Brain microvascular endothelial cell (primary cell): ENCODE measurements at places on chromosomes 4 and X.

DNA sequence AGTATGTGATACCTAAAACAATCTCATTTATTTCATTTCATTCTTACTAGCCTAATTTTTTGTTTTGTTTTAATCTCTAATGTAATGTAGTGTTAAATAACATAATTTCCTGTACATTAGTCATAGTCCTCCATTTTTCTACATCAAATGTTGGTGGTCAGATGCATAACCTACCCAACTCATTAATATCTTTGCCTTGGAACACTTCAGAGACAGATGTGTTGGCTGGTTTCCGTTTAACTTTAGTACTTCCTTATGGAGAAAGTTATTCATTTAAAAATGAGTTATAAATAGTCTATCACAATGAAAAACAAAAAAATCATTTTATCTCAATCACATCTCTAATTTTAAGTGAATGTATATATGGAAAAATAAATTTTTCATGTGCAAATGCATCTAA, 190.2 kb downstream of the ANTXR2 start:
- no peak for DNase-seq

DNA sequence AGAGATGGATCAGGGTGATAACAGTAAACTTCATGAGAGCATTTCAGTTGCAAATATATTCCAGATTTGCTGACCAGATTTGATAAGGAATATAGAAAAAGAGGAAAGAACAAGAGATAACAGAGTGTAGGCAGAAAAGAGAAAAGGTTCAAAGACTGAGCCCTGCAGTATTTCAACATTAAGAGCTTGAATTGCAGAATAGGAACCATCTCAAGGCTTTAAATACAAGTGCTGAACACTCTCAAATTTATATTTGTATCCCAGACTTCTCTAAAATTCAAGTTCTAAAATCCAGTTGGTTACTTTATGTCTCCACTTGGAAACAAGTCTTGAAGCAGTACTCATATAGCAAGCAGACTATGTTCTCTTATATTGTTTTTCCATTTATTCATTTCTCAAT, 9.7 kb upstream of the MYOZ2 start:
- no peak for DNase-seq

- DNase-seq, result no peak
Observed at GRCh38 chr4:93029769-93030168, 726.0 kb downstream of the GRID2 start.

GRCh38 chr4:6855692-6856297, 53.8 kb upstream of the TBC1D14 start:
- peak; percentile 56 for DNase-seq

DNA sequence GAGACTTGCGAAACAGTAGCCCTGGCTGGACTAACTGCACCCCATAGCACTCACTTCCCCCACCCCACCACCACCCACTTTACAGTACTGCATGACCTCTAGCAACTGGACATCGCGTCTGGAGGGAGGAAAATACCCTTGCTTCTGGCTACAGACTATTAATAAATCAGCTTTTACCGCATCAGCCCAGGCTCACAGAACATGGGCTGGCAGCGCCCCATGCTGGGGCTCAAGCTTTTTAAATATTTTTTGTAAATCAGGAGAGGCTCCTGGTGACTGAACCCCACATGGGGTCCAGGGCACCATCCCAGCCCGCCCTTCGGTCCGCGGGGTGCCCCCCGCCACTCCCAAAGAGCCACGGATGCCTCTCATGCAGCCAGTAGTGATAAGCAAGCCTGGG, 2.7 kb downstream of the HS6ST2 start:
- DNase-seq, result no peak

DNA sequence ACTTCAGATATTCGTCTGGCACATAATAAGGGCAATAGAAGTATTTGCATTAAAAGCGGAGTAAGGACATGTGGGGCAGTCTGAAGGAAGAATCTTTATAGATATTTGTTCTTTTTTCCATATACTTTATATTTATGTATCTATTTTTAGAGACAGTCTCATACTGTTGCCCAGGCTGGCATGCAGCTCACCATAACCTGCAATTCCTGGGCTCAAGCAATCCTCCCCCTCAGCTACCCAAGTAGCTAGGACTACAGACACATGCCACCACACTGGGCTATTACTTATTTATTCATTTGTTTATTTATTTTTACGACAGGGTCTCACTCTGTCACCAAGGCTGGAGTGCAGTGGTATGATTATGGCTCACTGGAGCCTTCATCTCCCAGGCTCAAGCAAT, 16.7 kb upstream of the MRPL1 start:
- no peak for DNase-seq

DNA sequence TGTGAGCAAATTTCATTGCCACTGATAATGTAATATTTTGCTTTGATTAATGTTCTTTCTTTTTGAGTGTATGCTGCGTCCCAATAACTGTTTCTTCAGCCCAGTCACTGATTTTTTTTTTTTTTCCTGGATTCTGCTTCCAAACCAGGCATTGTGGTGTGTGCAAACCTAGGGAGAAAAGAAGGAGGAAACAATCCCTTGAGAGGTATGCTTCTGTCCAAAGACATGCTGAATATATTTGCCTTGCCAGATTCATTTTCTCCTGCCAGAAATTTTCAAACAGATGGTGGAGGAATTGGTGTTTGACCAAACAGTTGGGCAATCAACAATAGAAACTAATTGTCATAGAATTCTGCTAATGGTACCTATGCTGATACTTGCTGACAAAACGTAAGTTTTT, 753.6 kb downstream of the RPA4 start:
- DNase-seq, result no peak

GRCh38 chrX:18457000-18457399, 31.6 kb downstream of the CDKL5 start:
- no peak for DNase-seq

- no peak for DNase-seq
Observed at GRCh38 chr4:112942077-112942476, 107.4 kb upstream of the ANK2 start.

DNA sequence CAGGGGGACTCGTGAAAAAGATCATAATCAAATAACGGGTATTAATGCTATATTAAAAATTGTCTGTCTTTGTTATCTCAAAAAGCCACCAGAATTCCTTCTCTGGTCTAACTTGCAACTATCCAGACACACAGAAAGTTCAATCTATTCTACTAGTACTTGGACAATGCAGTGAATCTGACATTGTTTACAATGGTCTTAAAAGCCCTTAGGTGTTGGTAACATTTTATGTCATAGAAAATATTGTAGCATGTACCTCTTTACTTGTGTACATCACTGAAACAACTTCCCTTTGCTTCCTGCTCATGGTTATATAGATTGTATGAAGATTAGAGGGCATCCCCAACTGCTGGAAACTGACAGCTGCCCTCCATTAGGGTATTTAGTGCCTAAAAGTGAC, 71.1 kb upstream of the PPP3CA start:
- DNase-seq, result no peak

- DNase-seq, result no peak
Observed at GRCh38 chrX:123201720-123202119, 17.6 kb downstream of the GRIA3 start.

DNA sequence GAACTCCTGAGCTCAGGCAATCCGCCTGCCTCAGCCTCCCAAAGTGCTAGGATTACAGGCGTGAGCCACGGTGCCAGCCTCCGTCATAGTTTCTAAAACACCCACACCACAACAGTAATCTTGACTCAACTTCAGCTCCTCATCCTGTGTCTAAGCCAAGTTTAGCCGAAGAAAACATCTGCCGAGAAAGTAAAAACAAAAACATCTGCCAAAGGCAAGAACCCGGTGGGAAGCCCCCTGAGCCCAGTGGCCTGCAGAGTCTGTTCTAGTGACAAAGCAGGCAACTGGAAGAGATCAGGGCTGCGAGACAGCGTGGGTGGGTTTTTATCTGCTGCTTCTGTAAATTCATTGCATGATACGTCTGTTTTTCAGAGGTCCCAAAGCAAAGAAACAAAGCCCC, 26.6 kb upstream of the CD99 start:
- peak; percentile 67 for DNase-seq

- no peak for DNase-seq
Observed at GRCh38 chr4:153794006-153794405, 5.1 kb upstream of the SFRP2 start.

DNA sequence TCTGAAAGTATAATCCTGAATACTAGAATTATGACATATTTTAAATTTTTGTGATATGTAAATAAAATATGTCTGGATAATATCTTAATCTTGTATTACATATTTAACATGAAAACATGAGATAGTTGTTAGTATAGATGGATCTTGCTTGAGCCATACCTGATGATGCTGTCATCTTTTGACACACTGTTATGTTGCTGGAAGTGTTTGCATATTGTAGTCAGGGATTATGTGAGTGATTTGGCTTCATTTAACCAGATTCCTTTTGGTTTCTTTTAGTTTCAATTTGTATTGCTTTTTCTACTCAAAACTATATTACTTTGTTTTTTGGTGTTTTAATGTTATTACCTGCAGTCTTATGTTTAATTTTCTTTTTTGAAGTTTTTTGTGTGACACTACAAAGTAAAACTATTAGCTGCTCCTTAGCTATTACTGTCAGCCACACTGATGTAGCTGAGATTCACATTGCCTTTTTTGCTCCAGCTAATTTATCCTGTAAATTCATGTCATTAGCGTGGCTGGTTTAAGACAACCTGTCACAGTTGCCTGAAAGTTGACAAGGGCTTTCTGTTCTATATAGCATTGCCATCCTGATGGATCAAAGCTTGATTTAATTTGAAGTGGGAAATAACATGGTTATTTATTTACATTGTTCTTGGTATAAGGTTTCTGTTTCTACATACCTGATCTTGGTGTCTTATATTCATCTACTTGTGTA, 33.7 kb downstream of the METAP1 start:
- DNase-seq, result no peak

DNA sequence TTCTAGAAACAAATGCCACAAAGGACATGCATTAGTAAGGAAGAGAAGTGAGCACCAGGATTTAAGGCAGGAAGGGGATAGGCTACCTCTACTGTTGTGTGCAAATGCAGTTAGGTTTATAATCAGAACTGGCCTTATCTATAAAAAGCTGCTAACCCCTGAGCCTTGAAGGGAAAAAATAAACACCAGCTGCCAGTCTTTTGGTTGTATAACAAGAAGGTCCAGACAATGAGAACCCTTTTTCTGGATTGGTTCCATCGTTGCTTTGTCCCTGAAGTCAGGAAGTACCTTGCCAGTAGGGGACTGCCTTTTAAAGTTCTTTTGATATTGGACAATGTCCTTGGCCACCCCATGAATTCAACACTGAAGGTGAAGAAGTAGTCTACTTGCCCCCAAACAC, 126.7 kb upstream of the OTUD4 start:
- no peak for DNase-seq
